Stimulated activated CD4-positive, alpha-beta T cell treated with anti-CD3 and anti-CD28 coated beads, Interleukin-12 subunit alpha, Interleukin-12 subunit beta, amount 100 ng/mL, for 4 hours (primary cell): ENCODE measurements at places on chromosomes 12 and 14.

- no peak for DNase-seq
Observed at GRCh38 chr14:96917442-96917963, 120.3 kb downstream of the VRK1 start.

GRCh38 chr14:101734246-101734847 lies 27.2 kb upstream of the PPP2R5C start:
- DNase-seq = no peak

- DNase-seq = no peak
Observed at GRCh38 chr12:32270818-32271710, 128.3 kb upstream of the FGD4 start.

GRCh38 chr12:110065540-110065939 lies 17.2 kb upstream of the C12orf76 start:
- DNase-seq = no peak

- peak; percentile 1 for DNase-seq
Observed at GRCh38 chr12:81992461-81992860, 233.3 kb upstream of the PPFIA2 start.

- DNase-seq = no peak
Observed at GRCh38 chr12:113202300-113203075, 17.0 kb downstream of the RITA1 start.

DNA sequence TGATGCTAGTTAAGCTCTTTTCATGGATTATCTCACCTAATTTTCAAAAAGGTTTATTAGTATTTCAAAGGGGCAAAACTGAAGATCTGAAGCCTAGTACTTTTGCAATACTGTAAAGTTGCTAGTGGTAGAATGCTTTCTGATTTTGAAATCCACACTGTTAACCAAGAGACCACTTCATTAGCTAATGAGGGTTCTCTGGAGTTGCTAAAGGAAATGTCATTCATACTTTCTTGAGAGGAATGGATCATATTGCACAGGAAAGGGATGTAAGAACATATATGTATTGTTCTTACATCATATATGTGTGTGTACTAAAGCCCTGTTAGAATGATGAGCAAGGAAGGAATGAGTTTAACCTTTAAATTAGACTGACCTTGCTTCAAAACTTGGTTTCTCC lies 39.0 kb upstream of the LDHB start:
- no peak for DNase-seq

DNA sequence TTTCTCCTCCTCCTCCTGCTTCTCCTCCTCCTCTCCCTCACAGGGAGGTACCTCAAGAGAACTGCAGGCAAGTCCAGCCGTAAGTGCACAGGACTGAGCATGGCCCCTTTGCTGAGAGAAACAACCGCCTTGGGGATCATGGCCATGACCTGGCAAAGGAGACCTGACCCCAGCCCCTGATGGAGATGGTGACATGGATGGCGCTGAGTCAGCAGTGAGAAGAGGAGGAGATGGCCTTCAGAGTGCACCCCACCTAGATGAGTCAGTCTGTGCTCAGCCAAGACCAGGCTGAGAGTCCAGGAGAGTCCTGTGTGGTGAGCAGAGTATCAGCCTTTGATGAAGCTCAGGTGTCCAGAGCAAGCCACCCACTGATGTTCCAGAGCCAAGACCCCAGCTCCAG lies 36.4 kb downstream of the MEG3 start:
- DNase-seq = no peak

GRCh38 chr14:90397425-90398314 lies 841 bp downstream of the CALM1 start:
- peak; percentile 51 for DNase-seq

- DNase-seq = no peak
Observed at GRCh38 chr12:131615326-131616042, 95.4 kb upstream of the SFSWAP start.

GRCh38 chr12:92088805-92089204 lies 56.8 kb downstream of the BTG1 start:
- no peak for DNase-seq

DNA sequence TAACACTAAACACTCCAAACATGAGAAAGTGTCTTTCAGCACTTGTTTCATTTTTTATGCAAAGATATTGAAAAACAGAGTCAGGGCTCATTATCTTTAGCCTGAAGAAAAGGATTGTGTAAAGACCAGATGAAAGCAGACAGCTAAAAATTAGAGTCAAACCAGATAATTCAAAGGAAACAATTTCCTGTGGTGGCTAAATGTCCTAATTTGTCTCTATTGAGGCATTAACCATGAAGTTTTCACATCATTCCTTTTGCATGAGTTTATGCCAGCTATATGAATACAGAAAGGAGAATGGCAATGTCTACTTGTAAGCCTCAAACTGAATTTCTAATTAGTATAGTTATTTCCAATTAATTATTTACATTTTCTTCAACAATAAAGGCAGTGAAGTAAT lies 338.5 kb downstream of the FSCB start:
- DNase-seq = no peak

DNA sequence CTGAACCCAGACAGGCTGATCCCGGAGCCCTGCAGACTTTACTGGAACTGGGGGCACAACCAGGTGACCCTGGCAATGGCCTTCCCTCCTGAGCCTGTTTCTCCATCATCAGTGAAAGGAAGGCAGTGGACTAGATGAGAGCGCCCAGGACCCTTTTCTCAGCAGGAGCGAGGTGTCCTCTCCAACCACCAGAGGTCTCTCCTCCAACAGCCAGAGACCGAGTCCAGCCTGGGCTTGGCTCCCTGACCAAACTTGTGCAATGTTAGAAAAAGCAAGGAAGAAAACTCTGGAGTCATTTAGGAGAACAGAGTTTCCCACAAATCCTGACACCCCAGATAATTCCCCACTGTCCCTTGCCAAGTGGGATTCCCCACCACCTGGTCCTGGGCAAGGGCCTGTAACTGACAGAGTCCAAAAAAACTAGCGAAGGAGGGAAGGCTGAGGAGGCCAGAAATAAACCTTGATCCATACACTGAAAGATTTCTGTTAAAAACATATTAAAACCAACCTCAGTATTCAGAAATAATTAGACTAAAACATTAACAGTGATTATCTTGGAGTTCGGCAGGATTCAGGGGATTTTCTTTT lies 9.0 kb downstream of the RPS6KL1 start:
- no peak for DNase-seq

GRCh38 chr14:91935586-91935985 lies 11.9 kb downstream of the FBLN5 start:
- no peak for DNase-seq

GRCh38 chr12:5081016-5081415 lies 37.3 kb downstream of the KCNA5 start:
- no peak for DNase-seq

DNA sequence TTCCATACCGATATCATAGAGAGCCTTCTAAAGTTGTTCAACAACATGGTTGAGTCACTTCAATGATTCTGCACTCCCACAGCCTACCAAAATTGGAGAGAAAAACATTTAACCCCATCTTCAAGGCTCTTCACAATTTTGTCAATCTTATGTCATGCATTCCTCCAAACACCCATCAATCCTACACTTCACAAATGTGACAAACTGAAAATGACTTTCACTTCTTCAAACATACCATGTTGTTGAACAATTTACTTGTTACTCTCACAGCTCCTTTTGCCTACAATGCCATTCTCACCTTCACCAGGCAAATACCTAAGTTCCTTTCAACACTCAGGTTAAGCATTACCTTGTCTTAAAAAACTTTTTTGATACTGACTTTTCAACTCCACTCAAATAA lies 88.0 kb downstream of the OSBPL8 start:
- no peak for DNase-seq

DNA sequence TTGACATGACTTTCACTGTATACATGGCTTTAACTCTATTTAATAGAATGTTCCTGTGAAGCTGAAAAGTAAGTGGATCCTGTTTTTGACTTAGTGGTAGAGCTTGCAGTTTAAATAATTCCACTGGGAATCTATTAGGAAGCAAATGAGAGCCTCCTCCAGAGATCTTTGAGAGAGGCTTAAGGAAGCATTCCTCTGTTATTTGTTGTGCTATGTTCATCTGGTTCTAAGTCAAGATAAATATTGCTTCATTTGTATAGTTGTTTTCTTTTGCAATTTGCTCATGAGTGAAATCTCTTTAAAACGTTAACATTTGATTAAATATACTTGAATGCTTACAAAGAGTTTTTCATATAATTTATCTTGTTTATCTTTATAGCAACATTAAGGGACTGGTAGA lies 70.4 kb downstream of the TMTC2 start:
- DNase-seq = no peak

DNA sequence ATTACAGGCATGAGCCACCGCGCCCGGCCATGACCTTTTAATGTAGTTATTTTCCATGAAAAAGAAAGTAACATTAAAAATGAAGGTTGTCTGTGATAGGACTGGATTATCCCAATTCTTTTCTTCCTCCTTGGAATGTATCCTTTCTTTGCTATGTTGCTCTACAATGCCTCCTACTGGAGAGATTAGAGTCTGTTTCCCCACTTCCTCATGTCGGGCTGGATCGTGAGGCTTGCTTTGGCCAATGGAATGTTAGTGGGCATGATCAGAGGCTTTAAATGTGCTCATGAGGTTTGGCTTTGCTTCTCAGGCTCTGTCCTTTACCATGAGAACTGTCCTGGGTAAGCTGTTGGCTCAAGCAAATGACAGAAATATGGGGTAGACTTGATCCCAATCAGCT lies 34.7 kb upstream of the SOCS2 start:
- DNase-seq = no peak

DNA sequence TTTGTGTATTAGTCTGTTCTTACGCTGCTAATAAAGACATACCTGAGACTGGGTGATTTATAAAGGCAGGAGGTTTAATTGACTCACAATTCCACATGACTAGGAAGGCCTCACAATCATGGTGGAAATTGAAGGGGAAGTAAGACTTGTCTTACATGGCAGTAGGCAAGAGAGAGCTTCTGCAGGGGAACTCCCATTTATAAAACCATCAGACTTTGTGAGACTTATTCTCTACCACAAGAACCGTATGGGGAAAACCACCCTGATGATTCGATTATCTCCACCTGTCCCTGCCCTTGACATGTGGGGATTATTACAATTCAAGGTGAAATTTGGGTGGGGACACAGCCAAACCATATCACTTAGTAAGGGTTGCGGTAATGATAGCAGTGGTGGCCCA lies 833.1 kb downstream of the FLRT2 start:
- no peak for DNase-seq
